Activated T-helper 1 cell treated with Interleukin-2 at 50 U/mL for 16 hours (primary cell): ENCODE measurements at places on chromosomes 5 and 9.

DNA sequence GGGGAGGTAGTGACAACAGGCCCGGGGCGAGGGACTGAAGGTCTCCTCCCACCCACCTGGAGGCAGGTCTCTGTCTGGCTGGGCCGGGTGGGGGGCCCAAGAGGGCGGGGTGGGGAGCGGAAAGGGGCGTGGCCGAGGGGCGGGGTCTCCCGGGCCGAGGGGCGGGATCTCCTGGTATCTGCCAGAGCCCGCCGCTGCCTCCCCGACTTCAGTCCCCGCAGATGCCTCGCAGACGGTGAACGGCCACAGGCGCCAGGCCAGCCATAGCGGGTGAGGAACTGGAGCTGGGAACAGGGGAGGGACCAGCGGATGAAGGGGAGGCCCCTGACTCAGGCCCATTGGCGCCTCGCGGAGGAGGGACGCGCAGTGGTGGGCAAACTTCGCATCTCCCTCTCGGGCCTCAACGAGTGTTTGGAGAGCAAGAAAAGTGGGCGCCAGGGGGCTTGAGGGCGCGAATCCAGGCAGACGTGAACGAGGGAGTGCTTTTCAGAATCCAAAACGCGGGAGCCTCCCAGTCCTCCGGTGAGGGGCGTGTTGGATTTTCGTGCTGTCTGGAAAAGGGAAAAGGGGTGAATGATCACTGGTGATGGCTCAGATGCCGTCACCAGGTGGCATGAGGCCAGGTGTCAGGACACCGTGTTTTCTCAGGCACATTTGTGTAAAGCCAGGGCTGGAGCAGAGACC is at the start of gene ADGRD2:
ADGRD2 (plus strand) TSS at position 211 of the 684 bp plus-strand sequence. CDS start 1,216 bp downstream, outside the sequence.
- DNase-seq: no peak

GRCh38 chr5:64505769-64506566 is at the start of gene RGS7BP:
RGS7BP (plus strand) TSS chr5:64506015; CDS start chr5:64506625, 610 bp downstream.
- DNase-seq: no peak

- DNase-seq: no peak
These were observed 55.7 kb downstream of the ARL15 start for GRCh38 chr5:54254482-54255198.

GRCh38 chr9:112162621-112163413 is 12.3 kb downstream of the SUSD1 start:
- DNase-seq: no peak

DNA sequence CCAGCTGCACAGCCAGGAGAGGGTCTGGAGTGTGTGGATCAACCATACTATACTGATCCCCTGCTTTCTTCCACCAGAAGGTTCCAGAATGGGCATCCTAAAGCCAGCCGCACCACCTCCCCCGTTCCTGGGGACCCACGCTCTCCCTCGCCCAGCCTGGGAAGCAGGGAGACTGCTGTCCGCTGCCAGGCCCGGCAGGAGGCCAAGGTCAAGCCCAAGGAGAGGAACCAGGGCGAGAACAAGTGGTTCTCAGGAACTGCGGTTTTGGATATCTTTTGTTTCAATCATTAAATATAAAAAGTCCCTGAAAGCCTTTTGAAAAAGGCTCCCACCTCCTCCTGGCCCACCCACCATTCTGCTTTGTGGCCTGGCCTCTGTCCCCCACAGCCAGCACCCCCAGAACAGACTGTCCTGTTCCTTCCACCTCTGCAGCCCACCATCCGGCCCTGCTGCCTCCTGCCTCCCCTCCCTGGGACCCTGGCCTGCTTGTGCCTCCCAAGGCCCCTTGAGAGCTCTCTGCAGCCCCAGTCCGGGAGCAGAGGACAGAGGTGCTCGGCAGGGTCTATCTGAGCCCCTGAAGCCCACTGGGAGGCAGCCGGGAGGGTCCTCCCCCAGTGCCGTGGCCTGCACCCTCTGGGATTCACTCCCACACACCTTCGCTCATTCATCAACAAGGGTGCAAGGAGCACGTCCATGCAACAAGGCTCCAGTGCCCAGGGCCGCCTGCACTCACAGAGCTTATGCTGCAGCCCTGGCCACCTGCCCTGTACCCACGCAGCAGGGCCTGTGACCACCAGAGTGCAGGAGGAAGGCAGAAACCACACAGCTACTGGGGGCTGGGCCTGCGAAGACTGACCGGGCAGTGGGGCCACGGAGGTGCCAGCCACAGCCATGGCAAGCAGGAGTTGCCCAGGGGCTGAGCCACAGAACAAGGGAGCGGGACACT is 614 bp upstream of the LCN6 start:
- no peak for DNase-seq

DNA sequence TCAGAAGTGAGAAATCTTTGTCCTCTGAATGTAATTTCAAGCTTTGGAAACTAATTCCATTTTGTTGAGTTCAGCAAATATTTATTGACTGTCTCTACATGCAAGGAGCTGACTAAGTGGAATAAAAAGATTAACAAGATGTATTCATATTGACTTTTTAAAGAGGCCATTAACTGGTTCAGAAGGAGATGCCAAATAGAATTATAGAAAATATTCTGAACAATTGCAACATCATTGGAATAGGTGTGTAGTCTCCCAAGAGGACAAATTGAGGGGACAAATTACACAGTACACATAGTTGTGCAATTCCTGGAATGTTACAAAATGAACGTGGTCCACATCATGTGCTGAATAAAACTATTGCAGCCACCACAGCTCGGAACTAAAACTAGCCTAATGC is 224.2 kb downstream of the NPR3 start:
- DNase-seq: no peak
